ENCODE measurements at places on chromosomes 16 and 17. TPM values are rescaled to one million over a fixed set of nuclear protein-coding genes. Genes with fewer than 3 reads are reported as not detected.

- DNase-seq: peak; percentile 78
- peaks cover 30% of the 10 kb centered on the region for H3K4me1 ChIP-seq
- peaks cover 7% of the 10 kb centered on the region for H3K27me3 ChIP-seq
- no peak overlapping the region for H3K27ac ChIP-seq
- no peak overlapping the region for H3K4me3 ChIP-seq
- H3K36me3 ChIP-seq: no peaks in the 10 kb centered on the region
Observed at GRCh38 chr17:81487487-81488275, 24.9 kb downstream of the ACTG1 start.

- no peak for DNase-seq
- no peaks in the 10 kb centered on the region for H3K36me3 ChIP-seq
- peak overlapping the region; percentile 59 for H3K4me3 ChIP-seq
- peaks cover 8% of the 10 kb centered on the region for H3K4me1 ChIP-seq
- peak overlapping the region; percentile 22 for H3K27ac ChIP-seq
Observed at GRCh38 chr17:63568563-63568962, 18.3 kb downstream of the DCAF7 start.

DNA sequence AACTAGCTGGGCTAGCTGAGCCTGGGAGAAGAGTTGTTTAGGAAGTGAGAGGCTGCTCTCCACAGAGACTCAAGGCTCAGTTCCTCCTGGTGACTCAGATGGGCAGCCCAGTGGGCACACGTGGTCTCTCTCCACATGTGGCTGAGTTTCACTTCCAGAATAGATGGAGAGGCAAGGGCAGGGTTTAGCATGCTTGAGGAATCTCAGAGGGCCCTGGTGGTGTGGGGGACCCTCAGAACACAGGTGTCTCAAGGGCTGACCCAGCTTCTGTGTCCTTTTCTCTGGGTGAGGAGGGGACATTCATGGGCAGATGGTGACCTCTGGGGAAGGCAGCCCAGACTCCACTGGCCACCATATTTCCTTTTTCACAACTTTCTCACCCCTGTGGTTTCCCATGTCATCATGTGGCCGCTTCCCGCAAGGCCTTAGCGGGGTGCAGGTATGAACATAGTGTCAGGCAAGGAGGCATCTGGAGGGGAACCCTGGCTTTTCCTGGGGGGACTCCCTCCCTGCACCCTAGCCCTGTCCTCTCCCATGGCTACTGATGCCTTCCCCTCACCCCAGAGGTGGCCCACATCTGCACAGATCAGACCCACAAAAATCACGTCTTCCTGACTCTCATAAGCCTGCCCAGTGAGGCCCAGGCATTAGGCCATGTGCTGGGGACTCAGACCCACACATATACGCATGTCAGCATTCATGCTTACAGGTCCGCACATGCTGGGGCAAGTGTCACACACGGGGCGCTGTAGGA, 3.3 kb downstream of the GRN start:
- DNase-seq: no peak
- H3K4me3 ChIP-seq: no peak overlapping the region
- no peak overlapping the region for H3K27ac ChIP-seq
- no peaks in the 10 kb centered on the region for H3K36me3 ChIP-seq
- peaks cover 9% of the 10 kb centered on the region for H3K4me1 ChIP-seq

DNA sequence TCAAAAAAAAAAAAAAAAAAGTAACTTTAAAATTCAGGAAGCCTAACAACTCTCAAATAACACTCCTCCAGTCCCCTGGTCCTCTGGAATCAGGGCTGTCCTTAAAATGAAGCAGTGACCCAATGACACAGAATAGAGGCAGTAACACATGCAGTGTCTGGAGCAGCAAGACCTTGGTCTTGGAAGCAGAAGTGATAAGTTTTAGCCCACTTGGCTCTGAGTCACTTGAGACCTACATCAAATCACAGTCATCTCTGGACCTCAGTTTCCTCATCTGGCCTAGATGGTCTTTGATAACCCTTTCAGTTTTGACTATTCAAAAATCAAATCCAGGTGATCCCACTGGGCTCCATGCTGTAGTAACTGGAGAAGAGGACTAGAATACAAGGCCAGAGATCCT, 39.0 kb downstream of the LYRM1 start:
- H3K27ac ChIP-seq: no peak overlapping the region
- no peaks in the 10 kb centered on the region for H3K27me3 ChIP-seq
- DNase-seq: no peak
- no peak overlapping the region for H3K4me3 ChIP-seq
- no peaks in the 10 kb centered on the region for H3K4me1 ChIP-seq
- H3K36me3 ChIP-seq: no peaks in the 10 kb centered on the region

DNA sequence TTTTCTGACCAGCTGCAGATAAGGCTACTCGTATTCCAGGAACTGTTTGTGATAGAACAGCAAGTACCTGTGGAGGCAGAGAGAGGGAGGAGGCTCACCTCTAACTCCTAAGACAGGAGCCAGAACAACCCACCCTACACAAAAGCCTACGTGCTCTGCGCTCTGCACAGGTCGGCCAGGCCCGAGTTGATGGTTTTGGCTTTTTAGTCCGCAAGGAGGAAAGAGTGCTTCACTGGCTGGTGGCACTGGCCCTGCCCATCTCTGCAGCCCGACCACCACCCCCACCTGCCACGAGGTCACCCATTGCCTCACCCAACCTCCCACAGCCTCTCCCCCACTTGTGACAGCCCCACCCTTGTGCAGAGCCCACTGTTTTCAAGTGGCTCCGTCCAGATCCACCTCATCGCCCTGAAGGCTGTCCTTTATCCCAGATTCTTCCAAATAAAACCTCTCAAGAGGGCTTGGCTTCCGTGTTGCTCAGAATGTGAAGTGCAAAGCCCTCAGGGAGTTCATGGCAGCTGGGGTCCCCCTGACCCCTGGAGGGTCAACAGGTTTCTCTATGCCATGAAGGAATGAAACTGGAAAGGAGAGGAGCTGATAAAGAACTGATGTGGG, 39.7 kb downstream of the USP22 start:
- no peak for DNase-seq
- H3K4me3 ChIP-seq: no peak overlapping the region
- peaks cover 17% of the 10 kb centered on the region for H3K36me3 ChIP-seq
- no peak overlapping the region for H3K27ac ChIP-seq
- peaks cover 27% of the 10 kb centered on the region for H3K27me3 ChIP-seq

Gene RASD1
- total RNA-seq: 140 TPM

DNA sequence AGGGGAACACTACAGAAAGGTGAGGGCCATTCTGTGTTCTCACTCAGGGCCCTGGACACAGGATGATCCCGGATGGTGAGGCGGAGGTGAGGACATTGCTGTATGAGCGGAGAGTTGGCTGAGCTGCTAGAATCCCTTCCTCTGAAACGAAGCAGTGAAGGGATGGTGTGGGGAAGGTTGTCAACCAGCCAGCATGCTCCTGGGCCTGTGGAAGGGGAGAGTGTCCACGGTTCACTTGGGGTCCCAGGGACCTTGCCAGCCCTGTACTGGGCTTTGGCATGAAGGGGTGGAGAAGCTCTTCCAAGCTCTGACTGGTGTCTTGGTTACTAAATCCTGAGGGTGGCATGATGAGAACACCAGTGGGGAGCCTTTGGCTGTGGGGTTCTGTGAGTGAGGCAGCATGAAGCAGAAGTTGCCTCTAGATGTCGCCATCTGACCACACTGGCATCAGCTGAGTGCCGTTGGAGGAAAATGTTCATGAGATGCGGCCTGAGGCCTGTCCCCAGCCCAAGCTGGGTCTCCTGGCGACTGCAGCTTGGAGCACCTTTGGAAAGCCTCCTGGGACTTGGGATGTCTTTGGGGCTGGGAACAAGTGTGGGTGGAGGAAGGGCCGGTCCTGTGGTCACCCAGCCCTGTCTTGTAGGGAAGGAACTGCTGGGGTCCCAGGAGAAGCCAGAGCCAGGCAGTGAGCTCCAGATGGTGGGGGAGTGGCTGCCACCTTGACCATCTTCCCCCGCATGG, 14.8 kb downstream of the PDP2 start:
- H3K27me3 ChIP-seq: peaks cover 15% of the 10 kb centered on the region
- peak overlapping the region; percentile 78 for H3K27ac ChIP-seq
- H3K4me3 ChIP-seq: peak overlapping the region; percentile 25
- no peaks in the 10 kb centered on the region for H3K36me3 ChIP-seq

Gene SP2
- 17.8 TPM for total RNA-seq

GRCh38 chr16:1054660-1055556, 17.6 kb upstream of the SSTR5 start:
- no peak overlapping the region for H3K27ac ChIP-seq
- no peaks in the 10 kb centered on the region for H3K4me1 ChIP-seq
- H3K27me3 ChIP-seq: peaks cover 4% of the 10 kb centered on the region
- peaks cover 6% of the 10 kb centered on the region for H3K36me3 ChIP-seq
- peak; percentile 89 for DNase-seq
- no peak overlapping the region for H3K4me3 ChIP-seq

GRCh38 chr16:77736879-77737278, 14.6 kb downstream of the NUDT7 start:
- no peaks in the 10 kb centered on the region for H3K27me3 ChIP-seq
- no peak for DNase-seq
- H3K27ac ChIP-seq: no peak overlapping the region
- H3K4me1 ChIP-seq: peaks cover 1% of the 10 kb centered on the region

GRCh38 chr16:64596196-64596595, 525.7 kb downstream of the CDH11 start:
- no peaks in the 10 kb centered on the region for H3K27me3 ChIP-seq
- no peaks in the 10 kb centered on the region for H3K36me3 ChIP-seq
- no peak overlapping the region for H3K27ac ChIP-seq
- no peak for DNase-seq
- H3K4me3 ChIP-seq: no peak overlapping the region
- H3K4me1 ChIP-seq: no peaks in the 10 kb centered on the region

- H3K36me3 ChIP-seq: peaks cover 28% of the 10 kb centered on the region
- peaks cover 5% of the 10 kb centered on the region for H3K27me3 ChIP-seq
- peaks cover 17% of the 10 kb centered on the region for H3K4me1 ChIP-seq
Observed at GRCh38 chr17:17364338-17364667, 61.1 kb downstream of the NT5M start.

DNA sequence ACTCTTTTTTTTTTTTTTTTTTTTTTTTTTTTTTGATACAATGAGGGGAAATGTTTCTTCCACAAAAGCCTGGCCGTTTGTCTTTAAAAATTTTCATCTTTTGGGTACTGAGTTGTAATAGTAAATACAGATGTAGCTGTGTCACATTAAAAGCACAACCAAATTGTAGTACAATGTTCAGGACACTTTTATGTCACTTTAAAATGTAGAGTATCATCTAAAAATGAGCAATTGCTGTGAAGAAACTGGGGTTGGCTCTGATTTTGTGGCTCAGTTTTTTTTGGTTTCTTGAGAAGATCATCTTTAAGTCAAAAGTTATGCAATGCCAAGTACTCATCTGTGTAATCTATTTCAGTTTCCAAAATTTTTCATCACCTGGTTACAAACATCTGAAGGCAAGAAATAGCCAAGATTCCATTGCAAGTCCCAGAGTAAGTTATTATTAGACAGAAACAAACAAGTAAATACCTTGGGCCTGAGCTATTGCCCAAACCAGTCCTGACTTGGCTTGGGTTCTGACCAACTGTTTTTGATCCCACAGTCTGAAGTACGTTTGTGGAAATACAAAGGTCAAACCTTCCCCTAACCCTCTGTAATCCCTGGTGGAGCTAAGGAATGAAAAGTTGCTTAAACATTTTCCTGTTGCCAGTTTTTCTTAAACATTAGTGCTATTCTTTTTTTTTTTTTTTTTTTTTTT, 717.2 kb downstream of the WWOX start:
- no peaks in the 10 kb centered on the region for H3K4me1 ChIP-seq
- no peak overlapping the region for H3K27ac ChIP-seq
- DNase-seq: no peak
- H3K27me3 ChIP-seq: no peaks in the 10 kb centered on the region
- H3K36me3 ChIP-seq: no peaks in the 10 kb centered on the region

DNA sequence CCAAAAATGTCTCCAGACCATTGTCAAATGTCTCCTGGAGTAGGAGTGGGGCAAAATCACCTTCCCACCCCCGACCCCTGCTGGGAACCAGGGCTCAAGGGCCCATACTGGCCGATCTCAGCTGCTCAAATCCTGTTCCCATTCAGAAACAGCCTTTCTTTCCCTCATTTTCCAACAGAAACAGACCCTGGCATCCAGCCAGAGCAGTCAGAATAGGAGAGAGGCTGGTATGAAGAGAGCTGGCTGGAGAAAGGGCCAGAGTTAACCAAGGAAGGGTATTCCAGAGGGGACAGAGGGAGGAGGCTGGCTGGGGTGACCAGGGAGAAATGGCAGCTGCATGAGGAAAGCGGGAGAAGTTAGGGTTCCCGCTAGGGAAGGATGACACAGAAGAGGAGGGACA, 199.1 kb downstream of the XYLT1 start:
- no peaks in the 10 kb centered on the region for H3K36me3 ChIP-seq
- no peak overlapping the region for H3K27ac ChIP-seq
- peaks cover 7% of the 10 kb centered on the region for H3K27me3 ChIP-seq
- DNase-seq: no peak

- H3K27me3 ChIP-seq: no peaks in the 10 kb centered on the region
- no peak overlapping the region for H3K4me3 ChIP-seq
- peaks cover 11% of the 10 kb centered on the region for H3K4me1 ChIP-seq
- H3K27ac ChIP-seq: peak overlapping the region; percentile 26
Observed at GRCh38 chr16:14436401-14436955, 193.6 kb downstream of the PARN start.

Gene CIBAR2
- total RNA-seq: not detected

GRCh38 chr17:48755356-48755755, 26.8 kb upstream of the HOXB13 start:
- no peak overlapping the region for H3K27ac ChIP-seq
- H3K36me3 ChIP-seq: no peaks in the 10 kb centered on the region
- H3K4me1 ChIP-seq: peaks cover 11% of the 10 kb centered on the region
- DNase-seq: no peak

Gene GDPD3
- 4.9 TPM for total RNA-seq

DNA sequence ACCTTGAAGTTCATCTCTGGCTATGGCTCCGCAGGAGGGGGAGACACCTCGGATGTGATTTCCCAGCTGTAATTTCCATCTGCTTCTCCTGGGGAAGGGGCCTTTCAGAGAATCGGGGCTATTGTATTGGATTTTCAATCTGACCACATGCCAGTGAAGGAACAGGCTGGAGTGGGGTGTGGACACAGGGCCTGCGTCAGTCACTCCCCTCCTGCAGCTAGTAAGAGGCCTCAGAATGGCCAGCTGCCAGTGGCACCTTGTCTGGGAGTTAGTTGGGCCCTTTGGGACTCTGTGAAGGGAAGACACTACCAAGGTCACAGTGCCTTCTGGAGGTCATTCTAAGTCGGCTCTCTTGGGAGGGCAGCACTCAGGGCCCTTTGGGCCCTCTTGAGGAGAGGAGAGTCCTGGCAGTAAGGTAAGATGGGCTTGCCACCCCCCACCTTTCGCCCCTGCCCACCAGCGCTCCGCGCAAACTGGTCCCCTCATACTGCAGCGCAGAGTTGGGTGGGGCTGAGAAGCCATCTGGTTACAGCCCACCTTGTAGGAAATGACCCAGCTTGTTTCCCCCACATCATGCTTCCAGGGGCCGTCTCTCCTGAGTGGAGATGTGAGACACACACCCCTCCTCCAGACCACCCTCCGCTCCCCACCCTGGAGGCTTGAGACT, 5.4 kb downstream of the NXPH3 start:
- peak overlapping the region; percentile 68 for H3K27ac ChIP-seq
- peaks cover 5% of the 10 kb centered on the region for H3K27me3 ChIP-seq
- H3K4me1 ChIP-seq: peaks cover 20% of the 10 kb centered on the region
- DNase-seq: no peak
- no peaks in the 10 kb centered on the region for H3K36me3 ChIP-seq
